ENCODE measurements at places on chromosomes 4 and X.

DNA sequence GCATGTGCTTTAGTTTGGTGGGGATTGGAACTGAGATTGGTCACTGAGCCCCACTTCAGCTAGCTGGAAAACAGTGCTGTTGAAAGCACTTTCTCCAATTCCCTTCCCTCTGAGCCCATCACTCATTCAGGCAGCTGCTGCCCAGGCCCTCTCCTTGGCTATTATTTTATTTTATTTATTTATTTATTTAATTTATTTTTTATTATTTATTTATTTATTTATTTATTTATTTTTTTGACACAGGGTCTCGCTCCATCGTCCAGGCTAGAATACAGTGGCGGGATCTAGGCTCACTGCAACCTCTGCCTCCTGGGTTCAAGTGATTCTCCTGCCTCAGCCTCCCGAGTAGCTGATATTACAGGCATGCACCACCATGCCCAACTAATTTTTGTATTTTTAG is 51.8 kb upstream of the RBPJ start:
- DNase-seq: no peak

DNA sequence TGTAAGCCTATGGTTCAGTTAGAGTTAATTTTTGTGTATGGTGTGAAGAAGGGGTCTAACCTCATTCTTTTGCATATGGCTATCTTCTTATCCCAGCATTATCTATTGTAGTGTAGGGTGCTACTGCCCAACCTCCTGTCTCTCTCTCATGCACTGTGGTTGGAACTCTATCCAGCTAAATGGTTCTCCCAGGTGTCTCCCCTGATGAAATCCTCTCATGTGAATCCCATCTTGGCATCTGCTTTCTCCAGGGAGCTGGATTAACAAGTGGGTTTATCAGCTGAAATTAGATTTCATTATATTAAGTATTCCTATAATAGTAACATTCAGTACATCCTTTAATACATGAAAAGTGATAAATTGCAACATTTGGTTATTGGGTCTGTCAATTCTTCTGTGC is 224.7 kb upstream of the SFRP2 start:
- DNase-seq: no peak

DNA sequence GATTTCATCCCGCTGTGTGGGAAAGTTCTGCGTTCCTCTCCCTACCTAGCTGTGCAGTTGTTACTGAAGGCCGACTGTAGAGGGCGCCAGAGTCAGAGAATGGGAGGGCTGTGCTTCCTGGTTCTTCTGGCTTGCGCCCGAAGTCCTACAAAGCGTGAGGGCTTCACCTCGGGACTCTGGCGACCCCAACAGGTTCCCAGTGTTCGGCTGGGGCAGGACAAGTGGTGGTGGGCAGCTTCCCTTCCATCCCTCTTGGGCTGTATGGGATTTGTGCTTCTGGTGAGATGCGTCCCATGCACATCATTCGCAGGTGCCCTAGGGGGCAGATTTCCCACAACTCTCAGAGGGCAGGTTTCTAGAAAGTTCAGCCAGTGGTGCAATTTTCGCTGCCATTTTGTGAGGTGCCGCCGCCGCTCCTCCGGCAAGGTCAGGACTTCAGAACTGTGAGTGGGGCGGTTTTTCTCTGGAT is 27.3 kb downstream of the CT45A1 start:
- no peak for DNase-seq

- DNase-seq: no peak
These were observed 209.5 kb downstream of the PARM1 start for GRCh38 chr4:75142382-75142781.

DNA sequence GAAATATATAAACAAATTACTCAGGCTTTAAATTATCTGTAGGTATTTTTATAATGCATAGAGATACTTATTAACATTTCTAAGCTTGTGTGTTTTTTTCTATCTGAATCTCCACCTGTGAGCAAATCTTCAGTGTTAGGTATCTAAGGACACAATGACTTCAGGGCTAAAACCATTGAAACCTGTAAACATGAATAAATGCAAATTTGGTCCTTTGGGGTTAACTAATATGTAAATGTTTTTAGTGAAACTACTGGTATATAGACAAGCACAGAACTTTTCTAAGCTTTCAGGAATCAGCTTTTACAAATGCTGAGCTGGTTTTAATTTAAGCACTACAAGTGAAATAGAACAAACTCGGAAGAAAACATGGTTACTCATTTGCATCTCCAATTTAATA is 147.9 kb downstream of the FBXO8 start:
- DNase-seq: no peak

GRCh38 chr4:185232370-185232769 is 23.0 kb downstream of the SNX25 start:
- no peak for DNase-seq

DNA sequence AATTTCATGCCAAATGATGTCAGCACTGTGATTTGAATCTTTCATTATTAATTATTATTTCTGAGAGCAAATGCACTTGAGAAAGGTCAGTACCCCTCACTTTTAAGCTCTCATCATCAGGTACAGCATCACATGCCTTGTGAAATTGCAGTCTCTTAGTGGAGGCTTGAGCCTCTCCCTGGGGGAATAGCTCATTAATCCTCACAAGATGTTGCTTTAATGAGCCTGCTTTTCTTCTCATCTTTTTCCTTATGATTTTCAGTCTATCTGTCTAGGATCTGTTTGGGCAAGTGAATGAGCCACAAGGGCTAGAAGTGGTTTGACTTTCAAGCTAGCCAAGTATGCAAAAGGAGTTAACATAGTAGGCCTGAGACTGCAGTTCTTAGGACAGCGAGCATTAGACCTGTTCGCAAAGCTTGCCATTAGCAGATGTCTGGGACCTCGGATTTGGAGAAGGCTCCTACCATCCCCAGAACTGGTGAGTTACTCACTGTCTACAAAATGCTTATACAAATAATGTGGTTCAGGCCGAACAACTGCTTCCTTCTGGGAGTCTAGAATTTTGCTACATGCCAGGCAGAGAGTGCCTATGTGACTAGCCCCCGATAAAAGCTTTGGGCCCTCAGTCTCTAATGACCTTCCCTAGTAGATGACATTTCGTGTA is 174.5 kb downstream of the IL15 start:
- DNase-seq: no peak

- DNase-seq: no peak
These were observed 33.2 kb upstream of the PLAC1 start for GRCh38 chrX:134691453-134691852.

GRCh38 chr4:101953949-101954348 is 163.4 kb downstream of the BANK1 start:
- DNase-seq: no peak

GRCh38 chrX:41688156-41688555 is 617 bp upstream of the GPR34 start:
- no peak for DNase-seq

DNA sequence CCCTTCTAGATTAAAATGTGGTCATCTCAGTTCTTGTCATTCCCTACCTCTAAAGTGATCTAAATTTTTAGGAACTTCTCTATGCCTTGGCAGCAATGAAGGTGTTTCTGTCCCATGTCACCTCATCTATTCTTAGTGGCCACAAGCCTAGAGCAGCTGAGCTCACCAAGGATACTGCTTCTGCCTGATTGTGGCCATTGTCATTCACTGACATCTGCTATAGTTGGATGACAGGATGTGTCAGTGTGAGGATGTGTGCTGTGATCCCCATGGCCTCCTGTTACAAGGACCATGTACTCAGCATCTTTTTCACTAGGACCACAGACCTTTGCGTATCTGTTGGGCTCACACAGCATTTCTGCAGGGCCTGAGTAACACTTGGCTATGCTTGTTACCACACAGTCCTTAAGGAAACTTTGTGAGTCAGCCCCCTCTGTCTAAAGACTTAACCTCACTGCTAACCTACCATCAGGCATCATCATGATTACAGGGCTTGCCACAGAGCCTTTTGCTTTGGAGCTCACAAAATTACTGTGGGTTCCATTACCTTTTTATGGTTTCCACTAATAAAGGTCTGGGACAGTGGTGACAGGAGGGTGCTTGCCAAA is 421.0 kb downstream of the ADAM29 start:
- no peak for DNase-seq

DNA sequence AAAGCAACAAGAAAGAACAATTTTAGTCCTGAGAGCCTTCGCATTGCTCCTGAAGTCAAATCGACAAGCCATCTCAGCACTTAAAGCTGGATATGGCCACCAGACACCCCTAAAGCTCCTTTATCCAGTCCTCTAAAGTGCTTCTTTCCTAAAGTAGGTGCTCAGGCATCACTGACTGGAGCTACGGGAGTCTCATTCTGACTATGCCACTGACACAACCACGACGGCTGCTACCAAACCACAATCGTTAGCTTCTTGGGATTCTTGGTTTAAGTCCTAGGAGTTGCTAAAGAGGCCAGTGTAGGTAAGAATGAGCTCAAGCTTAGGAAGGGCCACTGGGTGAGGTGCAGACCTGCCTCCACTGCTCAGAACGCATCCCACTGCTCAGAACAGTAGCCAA is 1.0 kb downstream of the SLC10A6 start:
- DNase-seq: no peak

DNA sequence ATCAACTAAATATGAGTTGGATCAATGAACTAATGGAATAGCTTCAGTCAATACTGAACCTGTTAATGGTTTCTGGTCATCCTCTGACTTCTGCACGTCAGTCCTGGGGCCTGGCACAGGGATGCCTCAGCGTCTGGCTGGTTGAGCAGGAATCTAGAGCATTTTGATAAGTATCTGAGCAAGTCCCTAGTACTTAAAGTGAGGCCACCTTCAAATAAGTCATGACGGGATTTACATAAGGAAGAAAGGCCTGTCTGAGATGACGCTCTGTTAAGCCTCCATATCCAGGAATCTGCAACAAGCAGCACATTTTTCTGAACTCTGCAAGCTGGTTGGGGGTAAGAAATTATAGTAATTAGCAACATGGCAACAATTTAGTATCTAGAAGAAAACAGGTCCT is 83.2 kb upstream of the TBC1D9 start:
- DNase-seq: no peak

- no peak for DNase-seq
These were observed 10.4 kb upstream of the KLHL8 start for GRCh38 chr4:87230806-87231205.

GRCh38 chrX:110167952-110168451 is 149.9 kb downstream of the AMMECR1 start:
- no peak for DNase-seq

DNA sequence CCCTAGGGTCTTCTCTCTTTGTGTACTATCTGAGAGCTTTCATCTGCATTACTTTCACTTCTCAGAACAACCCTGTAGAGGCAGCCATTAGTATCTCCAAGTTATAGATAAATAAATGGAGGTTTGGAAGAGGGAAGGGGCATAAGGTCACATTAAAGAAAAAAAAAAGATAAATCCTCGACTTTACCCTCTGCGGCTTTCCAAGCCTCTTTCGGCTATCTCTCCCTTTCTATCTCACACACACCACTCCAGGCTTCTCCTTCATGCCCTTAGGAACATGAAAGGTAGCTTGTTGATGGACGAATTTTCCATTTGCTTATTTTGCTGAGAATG is 660 bp upstream of the ARHGEF9 start:
- no peak for DNase-seq

DNA sequence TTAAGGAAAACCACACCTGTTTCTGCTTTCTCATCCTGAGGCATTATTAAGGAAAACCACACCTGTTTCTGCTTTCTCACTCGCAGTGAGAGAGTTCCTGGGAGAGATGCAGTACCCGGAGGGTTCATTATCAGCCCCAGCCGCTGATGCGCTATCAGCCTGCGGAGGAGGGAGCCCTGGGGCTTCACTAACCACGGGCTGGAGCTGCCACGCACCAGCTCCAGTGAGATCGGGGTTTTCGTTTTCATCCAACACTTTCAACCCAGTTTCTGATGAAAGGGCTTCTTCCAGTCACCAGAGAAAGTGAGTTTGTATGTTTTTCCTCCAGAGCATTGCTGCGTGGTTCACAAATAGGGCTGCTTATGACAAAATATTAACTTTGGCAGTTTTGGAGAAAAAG is 93.2 kb upstream of the PRKX start:
- no peak for DNase-seq

- DNase-seq: peak; percentile 6
These were observed 43.4 kb downstream of the TET2 start for GRCh38 chr4:105189855-105190650.

GRCh38 chr4:6532102-6532501 is 42.9 kb upstream of the MAN2B2 start:
- DNase-seq: no peak

DNA sequence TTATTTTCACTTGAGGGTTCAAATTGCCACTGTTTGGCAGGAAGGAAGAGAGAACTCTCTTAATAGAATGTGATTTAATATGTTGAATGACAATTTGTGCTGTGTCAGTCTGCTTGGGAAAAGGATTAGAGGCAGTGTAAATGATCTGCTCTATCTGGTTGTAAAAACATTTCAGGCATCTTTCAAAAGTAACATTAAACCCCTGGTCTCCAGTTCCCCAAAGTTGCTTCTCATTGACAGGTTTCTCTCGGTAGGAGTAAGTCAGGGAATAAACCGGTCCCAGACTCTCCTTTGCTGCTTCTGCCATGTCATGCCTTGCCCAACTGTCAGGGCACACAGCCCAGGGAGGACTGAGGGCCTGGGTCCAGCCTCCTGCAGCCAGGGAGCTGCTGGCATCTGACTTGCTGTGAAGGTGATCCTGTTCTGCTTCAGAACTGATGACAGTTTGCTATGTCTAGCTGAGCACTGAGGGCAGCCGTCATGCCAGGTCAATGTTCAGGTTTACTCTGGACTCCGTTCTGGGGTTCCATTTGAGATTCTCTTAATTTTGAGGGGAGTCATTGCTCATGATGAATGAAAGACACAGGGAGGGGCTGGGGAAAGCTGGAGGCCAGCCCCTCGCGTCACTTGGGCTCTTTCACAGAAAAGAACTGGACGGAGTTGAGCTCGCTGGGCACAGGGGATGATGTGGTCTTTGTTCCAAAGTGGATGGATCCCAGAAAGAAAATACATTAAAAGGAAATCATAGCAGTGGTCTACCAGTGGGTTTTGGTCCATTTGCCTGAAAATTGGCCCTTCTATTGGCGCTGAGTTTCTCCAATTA is 312.4 kb downstream of the ARHGAP10 start:
- peak; percentile 96 for DNase-seq

DNA sequence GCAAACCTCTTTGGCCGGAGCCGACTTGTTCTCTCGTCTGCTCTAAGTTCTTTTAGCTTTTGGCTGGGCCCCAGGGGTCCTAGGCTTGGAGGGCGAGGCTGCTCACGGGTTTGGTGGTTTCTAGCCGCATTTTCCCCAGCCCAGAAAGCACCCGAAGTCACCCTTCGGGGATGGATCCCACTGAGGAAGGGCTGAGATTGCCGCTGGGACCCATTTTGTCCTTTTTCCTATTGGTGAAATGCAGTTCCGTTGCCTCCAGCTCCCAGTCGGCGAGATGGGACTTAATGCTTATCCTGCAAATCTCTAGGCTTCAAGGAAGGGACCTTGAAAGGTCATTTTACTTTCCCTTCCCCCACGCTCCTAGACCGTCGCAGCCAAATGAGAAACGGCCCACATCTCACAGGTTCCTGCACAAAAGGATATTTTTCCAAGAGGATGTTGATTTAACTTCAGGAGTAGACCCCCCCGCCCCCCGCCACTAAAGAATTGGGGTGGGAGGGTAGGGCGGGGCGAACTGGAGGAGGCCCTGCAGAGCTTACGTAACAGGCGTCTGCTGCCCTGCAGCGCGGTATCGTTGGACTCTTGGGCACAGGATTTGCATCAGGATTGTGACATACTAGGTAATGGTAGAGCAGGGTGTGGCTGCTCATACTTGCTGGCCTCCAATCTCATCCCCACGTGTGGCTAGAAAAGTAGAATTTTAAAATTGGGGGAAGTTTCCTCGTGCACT is 564 bp downstream of the PGK1 start:
- DNase-seq: peak; percentile 80

Data from gastrocnemius medialis (tissue), 4 donors.